ENCODE measurements at places on chromosomes 6 and 20.

DNA sequence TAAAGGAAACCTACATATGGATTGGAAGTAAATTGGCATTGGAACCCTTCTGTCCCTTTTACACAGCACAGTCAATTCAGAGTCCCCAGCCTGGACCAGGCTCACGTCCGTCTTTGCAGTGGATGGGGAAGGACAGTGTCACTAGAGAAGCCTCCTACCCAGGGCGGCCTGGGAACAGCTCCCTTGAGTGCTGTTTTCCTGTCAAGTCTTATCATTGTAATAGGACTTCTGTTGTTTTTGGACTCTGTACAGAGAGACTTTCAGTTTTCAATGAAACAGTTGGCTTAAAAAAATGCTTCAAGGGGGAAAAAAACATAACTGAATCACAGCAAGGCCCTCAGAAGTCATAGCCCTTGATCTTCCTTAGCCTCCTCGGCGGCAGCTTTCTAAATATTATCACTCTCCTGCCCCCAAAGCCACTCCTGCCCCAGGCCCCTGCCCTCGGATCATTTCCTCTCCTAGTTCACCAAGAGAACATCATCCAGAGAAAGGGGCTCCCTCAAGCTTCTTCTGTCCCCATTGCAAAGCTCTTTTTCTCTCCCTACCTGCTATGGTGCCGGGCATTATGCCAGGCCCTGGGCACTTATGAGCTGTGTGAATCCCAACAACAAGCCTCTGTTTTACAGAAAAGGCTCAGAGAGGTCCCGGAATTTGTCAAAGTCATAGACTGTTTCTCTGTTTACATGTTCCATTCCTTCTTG lies 37.8 kb upstream of the CNKSR3 start:
- DNase-seq, result no peak

DNA sequence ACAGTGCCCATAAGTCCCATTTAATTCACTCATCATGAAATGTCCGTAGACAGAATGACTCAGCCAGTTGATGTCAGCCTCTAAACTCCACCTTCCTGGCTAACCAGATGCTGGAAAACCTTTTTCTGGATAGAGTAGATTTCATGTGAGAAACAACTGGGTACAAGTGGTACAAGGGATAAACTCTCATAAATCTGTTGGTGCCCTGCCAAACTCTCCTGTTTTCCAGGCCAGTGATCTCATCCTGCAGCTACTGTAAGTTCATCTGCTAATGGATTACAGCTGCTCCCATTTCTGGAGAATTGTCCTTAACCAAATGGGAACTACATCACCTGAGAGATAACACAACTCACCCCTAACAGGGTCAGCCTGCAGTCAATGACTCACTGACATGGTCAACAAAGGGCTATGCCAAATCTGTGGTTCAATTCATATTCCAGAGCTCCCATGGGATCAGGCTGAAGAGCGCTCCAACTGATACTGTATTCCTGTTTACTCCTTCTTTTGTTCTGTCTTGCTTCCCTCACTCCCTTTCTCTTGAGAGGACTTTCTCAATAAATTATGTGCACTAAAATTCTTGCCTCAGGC lies 210.1 kb upstream of the HDDC2 start:
- DNase-seq, result no peak

GRCh38 chr6:13924146-13924948 lies 405 bp upstream of the RNF182 start:
- peak; percentile 31 for DNase-seq

DNA sequence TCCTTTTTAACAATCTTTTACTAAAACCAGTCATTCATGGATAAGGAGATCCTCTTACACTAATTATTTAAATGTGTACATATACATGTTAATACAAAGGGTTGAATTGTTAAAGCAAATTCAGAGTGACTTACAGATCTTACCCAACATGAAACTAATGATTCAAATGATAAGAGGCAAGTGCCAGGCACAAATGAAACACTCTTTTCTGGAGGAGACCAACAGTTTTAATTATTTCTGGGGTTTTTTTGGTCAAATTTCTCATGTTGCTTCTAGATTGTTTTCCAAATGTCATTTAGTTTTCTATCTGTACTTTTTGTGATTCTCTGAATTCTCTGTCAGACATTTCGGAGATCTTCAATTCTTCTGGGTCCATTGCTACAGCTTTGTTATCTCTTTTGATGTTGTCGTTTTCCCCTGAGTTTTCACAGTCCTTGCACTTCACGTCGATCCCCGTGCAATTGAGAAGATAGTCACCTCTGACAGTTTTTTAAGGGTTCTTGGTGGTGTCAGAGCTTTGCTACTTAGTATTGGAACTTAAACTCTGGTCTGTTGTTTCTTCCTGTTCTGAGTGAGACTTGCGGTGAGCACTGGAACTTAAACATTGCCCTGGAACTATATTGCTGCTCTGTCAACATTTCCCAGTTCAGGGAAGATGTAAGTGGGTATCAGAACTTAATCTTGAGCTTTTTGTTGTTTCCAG lies 23.2 kb downstream of the MAS1 start:
- no peak for DNase-seq

DNA sequence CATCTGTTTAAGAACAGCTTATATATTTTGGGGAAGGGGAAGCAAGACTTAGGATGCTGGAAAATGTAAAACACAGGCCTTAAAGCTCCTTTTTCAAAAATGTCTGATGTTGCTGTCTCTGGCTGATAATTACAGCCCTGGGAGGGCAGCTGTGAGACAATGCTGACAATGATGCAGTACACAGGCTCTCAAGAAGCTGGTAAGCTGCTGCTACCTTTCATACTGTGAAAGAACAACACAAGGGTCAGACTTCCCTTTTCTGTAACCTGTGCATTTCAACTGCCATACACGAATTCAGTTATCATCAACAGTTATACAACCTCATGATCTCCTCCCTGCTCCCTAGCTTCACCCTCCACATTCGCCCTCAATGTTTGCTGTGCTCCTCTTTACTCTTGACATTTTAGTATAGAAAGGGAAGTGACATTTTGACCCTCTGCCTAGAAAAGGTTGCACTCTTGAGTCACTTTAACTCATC lies 25.2 kb downstream of the MAP7 start:
- DNase-seq, result no peak

- DNase-seq, result no peak
Observed at GRCh38 chr6:114649298-114649697, 306.5 kb upstream of the HS3ST5 start.

GRCh38 chr6:111979633-111980032 lies 74.3 kb upstream of the CCN6 start:
- no peak for DNase-seq

- DNase-seq, result no peak
Observed at GRCh38 chr20:18901980-18902737, 88.6 kb downstream of the SCP2D1 start.

GRCh38 chr20:12175538-12175937 lies 257.8 kb downstream of the BTBD3 start:
- DNase-seq, result no peak

GRCh38 chr20:6976106-6976900 lies 208.8 kb downstream of the BMP2 start:
- DNase-seq, result no peak

DNA sequence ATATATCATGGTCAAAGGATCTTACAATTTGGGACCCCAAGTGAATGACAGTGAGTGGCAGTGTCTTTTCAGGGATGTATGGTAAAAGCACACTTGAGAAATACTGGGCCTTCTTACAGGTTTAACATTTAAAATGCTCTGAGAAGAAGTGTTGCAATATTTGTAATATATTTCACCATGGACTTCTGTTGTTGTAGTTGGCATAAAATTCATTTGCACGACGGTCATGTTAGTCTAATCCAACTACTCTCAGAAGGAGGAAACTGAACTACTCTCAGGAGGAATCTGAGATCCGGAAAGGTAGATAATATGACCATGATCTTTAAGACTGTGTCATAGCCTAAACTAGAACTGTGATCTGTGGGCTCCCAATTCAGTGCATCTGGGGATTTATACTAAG lies 700.1 kb downstream of the HDGFL1 start:
- no peak for DNase-seq

GRCh38 chr20:43919686-43920403 lies 5.2 kb downstream of the TOX2 start:
- DNase-seq, result no peak

- DNase-seq, result no peak
Observed at GRCh38 chr6:144189351-144189750, 39.0 kb downstream of the STX11 start.

GRCh38 chr6:132818404-132819359 lies 4.3 kb downstream of the RPS12 start:
- no peak for DNase-seq

DNA sequence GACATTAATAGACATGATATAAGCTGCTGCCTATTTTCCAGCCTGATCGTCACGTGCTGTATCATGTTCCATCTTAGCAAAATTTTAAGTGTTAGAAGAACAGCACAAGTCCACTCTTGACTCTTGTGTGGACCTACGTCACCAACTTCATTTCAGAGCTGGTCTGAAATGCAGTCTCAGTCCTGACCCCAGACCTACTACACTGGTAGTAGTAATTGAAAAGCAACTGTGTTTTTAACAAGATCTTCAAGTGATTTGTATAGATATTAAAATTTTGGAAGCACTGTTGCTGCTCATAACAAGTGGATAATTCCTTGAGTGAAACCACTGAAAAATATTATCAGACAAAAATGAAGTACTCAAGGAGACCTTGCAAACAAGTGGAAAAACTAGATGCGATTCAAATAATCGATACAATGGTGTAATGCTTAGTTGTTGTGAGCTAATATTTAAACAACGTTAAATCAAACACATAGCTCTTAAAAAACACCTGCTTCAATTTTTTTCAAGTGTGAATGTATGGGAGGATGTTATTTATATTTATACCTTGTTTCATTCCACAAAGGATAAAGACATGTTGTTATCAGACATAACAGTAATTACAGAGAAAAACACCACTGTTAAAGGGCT lies 110.9 kb upstream of the JAG1 start:
- no peak for DNase-seq

DNA sequence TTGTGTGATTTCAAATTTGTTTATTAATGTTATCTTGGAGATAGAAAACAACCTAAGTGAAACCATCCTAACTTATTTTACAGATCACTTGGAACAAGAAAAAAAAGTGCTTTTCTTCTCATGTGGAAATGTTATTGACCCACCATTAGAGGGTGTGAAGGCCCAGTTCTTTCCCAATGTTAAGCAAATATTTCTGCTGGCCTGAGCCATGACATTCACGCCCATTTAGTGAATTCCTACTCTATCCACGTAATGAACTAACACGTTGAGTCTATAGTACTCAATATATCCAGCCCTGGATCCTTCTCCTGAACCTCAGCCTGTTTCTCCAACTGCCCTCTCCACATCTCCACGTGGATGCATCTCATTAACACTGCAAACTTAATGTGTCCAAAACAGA lies 180.6 kb upstream of the ZFP64 start:
- DNase-seq, result no peak

DNA sequence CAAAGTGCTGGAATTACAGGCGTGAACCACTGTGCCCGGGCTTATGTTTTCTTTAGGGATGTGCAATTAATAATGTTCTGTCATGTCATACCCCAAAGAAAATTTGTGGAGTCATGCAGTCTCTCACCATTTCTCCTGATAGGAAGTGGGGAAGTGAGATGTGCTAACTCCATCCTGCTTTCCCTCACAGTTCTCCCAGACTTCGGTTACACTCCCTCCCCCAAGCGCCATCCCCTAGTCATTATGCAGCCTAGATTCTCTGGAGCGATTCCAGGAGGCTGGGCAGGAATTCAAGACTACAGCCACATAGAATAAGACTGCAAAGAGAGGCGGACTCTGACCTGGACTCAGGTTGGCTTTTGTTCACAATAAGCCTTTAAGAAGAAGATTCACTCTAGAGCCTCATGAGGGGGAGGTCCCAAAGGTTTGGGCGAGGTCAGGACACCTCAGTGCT lies 271.4 kb downstream of the ALDH8A1 start:
- DNase-seq, result no peak

- DNase-seq, result peak; percentile 39
Observed at GRCh38 chr20:63223121-63223825, 7.3 kb upstream of the YTHDF1 start.

- peak; percentile 54 for DNase-seq
Observed at GRCh38 chr20:12925210-12925755, 83.5 kb upstream of the SPTLC3 start.

- no peak for DNase-seq
Observed at GRCh38 chr6:54646951-54647664, 199.5 kb upstream of the FAM83B start.

GRCh38 chr6:10384610-10385523 lies 30.0 kb downstream of the TFAP2A start:
- DNase-seq, result no peak

DNA sequence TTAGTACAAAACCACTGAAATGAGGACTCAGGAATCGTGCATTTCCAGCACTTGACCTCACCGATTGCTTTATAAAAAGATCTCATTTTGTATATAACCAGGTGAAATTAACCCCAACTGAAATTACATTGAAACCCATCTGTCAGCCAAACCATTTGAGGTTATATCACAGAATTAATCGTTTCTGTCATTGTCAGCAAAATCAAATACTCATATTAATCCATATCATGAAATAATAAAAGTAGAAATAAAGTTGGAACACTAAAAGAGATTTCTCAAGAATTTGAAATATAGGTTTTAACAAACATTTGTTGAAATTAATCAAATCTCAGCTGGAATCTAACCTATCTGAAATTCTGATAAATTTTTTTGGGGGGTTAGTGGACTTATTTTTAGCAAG lies 23.7 kb downstream of the KHDRBS2 start:
- DNase-seq, result no peak

- DNase-seq, result no peak
Observed at GRCh38 chr6:13172291-13172690, 156.0 kb downstream of the TBC1D7 start.

- peak; percentile 95 for DNase-seq
Observed at GRCh38 chr6:27138837-27139755, 108.4 kb upstream of the PRSS16 start.

DNA sequence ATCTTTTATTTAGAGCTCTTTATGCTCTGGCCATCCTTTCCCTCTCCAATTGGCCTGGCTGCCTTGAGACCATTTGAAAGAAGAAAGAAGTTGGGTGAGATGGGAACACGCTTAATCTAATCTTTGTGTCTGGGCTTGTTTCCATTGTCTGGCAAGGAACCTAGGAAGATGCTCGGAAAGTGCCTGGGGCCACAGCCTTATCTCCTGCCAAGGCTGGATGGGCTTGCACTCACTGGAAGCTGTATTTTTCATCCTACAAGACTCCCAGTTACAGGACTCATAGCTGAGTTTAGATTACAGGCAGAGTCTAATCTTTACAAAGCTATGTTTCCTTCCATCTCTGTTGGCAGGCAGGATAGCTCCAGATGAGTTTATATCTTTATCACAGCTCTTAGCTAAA lies 33.1 kb upstream of the CDYL start:
- peak; percentile 59 for DNase-seq

- no peak for DNase-seq
Observed at GRCh38 chr6:28940294-28940857, 16.6 kb upstream of the TRIM27 start.

- no peak for DNase-seq
Observed at GRCh38 chr20:57809661-57810172, 99.9 kb upstream of the PMEPA1 start.

- DNase-seq, result no peak
Observed at GRCh38 chr20:45017857-45018256, 51.5 kb downstream of the STK4 start.

DNA sequence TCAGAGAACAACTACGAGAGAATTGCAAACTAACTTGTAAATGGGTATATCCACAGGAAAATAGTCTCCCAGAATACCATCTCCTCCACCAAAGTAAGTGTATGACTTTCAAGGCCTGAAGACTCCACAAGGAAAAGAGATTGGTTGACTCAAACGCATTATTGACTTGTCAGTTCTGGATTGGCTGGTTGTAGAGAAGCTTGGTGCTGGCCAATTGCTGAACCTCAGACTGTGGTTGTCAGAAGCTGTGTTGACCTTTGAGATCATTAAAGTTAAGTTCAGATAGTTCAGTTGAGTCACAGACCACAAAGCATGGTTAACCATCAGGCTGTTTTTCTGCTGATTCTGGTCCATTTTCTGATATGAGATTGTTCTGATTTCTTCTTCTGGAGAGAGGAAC lies 388.3 kb downstream of the BMP2 start:
- DNase-seq, result no peak

Measured in erythroblast (primary cell).